ENCODE measurements at places on chromosomes 12 and 14.

- DNase-seq: no peak
These were observed 10.0 kb downstream of the SBNO1 start for GRCh38 chr12:123354600-123354999.

- DNase-seq: no peak
These were observed 126.7 kb upstream of the BTG1 start for GRCh38 chr12:92272061-92272964.

- DNase-seq: no peak
These were observed 901 bp upstream of the NFKBIA start for GRCh38 chr14:35405304-35405996.

- no peak for DNase-seq
These were observed 283.1 kb downstream of the FLRT2 start for GRCh38 chr14:85813040-85813439.

DNA sequence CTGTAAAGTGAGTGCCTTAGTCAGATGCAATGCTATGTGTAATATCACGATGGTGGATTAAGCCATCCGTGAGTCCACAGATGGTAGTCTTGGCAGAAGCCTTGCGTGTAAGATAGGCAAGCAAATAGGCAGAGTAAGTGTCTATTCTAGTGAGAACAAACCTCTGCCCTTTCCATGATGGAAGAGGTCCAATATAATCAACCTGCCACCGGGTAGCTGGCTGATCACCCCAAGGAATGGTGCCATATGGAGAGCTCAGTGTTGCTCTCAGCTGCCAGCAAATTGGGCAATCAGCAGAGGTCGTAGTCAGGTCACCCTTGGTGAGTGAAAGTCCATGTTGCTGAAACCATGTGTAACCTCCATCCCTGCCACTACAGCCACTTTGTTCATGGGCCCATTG lies 371.2 kb upstream of the LRFN5 start:
- no peak for DNase-seq

DNA sequence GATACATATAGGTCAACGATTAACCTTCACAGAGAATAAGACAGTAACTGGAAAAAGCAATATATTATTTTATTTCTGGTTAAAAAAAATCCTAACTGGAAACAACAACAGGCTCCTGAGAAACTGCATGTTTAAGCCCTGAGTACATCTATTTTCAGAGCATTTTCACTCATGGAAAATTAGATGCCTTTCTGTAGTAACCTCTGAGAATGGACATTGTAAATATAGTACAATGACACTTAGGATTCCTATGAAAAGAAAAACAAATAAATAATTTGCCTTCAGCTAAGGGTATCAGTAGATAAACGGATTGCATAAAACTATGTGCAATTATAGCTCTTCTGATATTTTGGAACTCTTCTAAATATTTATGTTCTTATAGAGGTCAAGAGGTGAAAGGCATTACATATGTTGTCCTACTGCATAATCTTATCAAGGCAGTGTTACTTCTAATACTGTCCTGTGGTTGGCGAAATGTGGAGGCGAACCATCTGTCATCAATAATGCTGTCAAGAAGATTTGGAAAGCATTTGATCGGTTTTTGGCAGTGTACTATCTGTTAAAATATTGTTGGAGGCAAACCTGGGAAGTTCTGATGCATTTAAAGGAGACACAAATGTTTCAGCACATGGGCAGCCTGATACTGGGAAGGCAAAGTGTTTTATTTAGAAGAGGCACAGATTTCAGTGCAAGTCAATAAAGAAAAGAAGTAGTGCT lies 381.8 kb downstream of the BTG1 start:
- no peak for DNase-seq

DNA sequence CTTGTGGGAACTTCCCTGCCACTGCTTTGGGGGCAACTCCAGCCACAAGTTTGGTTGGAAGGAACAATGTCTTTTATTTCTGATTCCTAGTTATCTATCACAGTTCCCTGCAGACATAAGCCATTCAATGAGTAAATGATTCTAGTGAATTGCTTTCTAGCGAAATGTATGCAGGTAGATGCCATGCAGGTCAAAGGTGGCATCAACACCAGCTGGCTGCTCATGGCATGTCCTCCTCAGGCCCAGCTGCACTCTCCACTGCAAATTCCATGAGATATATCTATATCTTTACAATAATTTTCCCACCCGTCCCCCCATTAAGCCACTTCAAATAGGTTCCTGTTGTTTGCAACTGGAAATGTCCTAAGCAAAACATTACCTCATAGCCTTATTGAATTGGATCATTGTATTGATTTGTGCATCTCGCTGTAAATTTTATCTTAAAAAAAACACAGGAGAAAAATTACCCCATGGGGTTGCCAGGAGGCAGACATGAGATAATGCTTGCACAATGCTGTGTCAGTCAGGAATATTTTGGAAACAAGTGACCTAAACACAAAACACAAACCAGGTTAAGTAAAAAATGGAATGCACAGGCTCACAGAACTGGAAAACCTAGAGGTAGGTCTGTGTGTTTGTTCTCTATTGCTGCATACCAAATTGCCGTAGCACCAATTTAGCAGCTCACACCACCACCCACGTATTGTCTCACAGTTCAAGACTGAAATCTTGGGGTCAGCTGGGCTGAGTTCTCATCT lies 32.8 kb upstream of the TXNRD1 start:
- DNase-seq: no peak

DNA sequence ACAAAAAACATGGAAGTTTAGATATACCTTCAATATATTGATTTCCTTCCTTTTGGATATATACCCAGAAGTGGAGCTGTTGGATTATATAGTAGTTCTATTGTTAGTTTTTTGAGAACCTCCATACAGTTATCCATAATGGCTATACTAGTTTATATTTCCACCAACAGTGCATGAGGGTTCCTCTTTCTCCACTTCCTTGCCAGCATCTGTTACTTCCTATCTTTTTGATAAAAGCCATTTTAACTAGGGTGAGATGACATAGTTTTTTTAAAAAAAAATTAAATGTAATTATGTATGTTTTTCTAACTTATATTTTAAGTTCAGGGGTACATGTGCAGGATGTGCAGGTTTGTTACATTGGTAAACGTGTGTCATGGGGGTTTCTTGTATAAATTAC lies 10.0 kb upstream of the SLC38A4 start:
- DNase-seq: no peak

- no peak for DNase-seq
These were observed 203.4 kb downstream of the SYT1 start for GRCh38 chr12:79067977-79068376.

DNA sequence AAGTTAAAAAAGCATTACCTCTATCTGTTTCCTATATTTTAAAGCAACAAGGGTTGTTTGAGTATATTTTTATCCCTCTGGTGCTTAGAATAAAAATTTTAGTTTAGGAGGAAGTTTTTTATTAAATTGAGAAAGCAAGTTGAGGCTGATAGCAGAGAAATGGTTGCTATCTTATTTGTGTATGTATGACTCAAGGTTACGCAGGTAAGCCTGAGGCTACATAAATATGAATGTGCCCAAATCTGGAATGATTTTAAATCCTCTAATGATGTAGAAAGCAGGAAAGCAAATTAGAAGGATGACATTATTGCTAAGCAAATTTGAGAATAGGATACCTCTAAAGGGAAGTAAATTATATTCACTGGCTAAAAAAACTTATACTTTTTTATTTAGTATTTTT lies 109.8 kb downstream of the ACSS3 start:
- no peak for DNase-seq

Data from activated T-cell treated with anti-CD3 and anti-CD28 coated beads, Interleukin-2, amount 50 U/mL, for 24 hours (primary cell).